Activated T-cell treated with anti-CD3 and anti-CD28 coated beads, Interleukin-2, amount 50 U/mL, for 1 hour (primary cell): ENCODE measurements at places on chromosomes 13 and 19.

DNA sequence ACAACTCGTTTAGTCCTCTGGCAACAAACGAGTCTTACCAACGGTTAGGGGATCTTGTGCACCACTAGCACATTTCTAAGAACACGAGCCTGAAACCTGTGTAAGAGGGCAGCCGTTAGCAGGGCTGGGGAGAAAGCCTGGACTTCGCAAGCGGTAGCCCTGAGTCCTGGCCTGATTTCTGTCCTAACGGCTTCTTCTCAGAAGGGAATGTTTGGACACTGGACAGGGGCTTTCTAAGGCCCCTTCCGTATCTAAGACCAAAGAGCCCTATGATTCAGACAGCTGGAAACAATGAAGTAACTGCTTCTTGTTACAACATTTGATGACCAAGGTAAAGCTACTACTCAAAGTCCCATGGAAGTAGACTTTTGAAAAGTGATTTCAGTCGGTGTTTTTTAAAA is 2.2 kb downstream of the ANKRD10 start:
- no peak for DNase-seq

DNA sequence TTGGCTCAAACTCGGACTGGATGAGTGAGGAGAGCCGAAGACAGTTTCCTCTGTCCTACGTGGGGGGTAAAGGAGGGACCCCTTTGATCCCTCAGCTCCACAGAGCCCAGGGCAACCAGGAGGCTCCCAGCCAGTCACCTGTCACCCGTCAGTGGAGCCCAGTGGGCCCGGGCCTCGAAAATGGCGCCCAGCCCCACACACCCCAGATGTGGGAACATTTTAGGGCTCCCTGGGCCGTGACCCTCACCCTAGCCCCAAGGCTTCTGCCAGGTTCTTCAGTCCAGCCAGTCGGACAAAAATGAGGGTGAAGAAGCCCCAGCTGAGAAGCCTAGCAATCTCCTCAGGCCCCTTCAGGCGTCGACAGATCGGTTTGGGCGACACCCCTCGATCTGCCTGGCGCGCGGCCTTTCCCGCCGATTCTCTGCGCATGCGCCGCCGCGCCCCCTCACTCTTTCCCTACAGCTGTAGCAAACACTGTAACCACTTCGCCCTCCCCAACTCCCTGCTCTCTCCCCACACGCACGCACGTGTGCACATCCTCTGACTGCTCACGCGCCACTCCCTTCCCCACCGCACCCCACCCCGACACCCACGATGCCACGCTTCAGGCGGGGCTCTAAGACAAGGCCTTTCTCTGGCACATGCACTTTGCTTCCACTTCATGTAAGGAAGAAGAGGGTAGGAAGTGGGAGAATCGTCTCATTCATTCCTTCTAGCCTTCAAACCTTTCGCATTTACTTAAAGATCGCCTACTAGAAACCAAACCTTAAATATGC is at the start of gene SLC6A16:
Gene SLC6A16, minus strand, starts transcription at position 391 of the 776 bp plus-strand sequence. CDS start 13,844 bp downstream, outside the sequence.
- DNase-seq: no peak

- no peak for DNase-seq
Observed at GRCh38 chr13:99205621-99206220, 5.1 kb downstream of the UBAC2 start.

- no peak for DNase-seq
Observed at GRCh38 chr19:46981286-46981945, 38.2 kb upstream of the NPAS1 start.

DNA sequence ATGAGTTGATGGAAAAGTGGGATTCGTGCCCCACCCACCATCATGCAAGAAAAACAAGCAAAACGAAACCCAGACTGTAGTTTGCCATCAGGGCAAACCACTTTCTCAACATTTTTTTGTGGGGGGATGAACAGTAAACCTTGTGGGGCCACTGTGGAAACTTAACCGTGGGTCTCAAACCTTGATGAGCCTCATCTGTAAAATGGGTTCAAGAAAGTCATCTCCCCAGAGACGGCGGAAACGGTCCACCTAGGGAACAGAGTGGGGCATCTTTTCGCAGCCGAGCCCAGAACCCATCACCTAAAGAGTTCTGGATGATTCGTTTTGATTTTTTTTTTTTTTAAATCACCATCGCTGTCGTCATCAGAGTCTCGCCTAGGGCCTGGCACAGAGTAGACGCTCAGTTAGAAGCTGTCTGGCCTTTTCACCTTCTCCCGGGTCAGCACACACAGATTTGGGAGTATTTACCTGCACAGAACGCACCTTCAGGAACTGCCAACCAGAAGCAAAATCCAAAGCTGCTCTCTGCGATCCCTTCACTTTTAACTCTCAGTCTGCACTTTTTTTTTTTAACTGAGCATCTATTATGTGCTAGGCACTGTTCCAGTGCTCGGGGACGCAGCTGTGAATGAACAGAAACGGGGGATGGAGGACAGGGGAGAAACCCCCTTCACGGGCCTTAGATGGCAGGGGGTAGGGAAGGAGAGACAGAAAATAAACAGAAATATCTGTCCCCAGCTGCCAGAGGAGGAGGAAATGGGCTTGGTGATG is 69.8 kb downstream of the CELF5 start:
- DNase-seq: no peak

DNA sequence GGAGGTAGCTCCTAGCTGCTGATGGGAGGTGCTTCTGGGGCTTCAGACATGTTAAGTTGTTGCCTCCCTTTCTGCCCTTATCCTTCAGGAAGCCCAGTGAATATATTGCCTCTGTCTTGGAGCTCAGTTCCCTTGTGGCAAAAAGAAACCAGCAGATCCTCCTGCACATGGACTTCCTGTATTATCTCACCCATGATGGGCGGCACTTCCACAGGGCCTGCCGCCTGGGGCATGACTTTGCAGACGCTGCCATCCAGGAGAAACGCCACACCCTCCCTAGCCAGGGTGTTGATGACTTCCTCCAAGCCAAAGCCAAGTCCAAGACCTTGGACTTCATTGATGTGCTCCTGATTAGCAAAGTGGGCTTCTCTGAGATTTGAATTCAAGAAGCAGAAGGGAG is 6.0 kb upstream of the CYP4F12 start:
- no peak for DNase-seq

DNA sequence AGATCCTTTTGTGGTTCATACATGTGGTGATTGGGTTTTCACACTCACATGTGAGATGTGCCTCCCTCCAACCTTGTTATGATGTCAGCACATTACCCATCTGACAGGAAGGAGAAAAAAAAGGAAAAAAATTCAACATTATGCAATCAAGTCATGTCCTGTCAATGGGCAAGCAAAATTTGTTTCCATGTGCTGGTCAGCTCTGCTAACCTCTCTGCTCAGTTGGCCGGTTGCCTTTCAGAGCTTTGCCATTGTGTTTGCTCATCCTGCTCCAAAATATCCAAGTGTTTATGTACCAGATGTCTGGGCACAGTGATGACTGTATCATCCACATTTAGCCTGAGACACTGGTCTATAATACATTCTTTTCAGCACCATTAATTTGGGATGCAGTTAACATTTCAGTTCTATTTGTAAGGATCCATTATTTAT is 27.0 kb upstream of the METTL21C start:
- no peak for DNase-seq
